ENCODE measurements at places on chromosomes 6 and 20. TPM values are rescaled to one million over a fixed set of nuclear protein-coding genes. Genes with fewer than 3 reads are reported as not detected.

DNA sequence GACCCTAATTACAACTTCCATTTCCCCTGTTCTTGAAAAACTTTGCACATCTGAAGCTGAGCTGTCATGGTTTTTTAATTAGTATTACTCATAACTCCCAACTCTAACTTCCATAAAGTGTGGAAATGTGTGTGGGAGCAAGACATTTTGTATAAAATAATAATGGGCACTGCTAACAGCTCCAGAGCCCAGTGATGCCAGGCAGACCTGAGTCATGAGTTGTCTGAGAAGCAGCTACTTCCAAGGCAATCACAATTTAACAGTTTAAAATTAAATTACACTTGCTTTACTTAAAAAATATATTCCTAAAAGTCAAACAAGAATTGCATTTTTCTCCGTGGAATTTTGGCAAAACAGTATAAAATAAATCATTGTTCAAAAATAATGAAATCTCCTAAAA is 6.4 kb downstream of the SLC2A12 start:
- no peak for DNase-seq

TFAP2A gene
- total RNA-seq, result 0.16 TPM

DNA sequence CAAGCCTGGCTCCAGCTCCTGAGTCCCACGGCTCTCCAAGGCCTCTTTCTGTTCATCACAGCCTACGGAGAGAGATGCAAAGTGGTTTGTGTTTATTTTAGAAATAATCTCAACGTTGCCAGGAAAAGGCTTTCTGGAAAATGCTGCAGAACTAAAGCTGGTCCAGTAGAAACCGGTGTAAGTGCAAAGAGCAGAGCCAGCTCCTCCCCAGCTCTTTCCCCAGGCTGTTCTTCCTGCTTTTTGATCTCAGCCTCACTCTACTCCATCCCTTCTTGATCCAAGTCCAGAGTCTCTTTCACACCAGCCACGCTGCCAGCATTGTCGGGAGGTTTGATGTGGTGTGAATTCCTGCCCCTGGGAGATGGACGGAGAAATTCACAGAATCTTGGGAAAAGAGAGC is 69.8 kb downstream of the TMEM170B start:
- no peak for DNase-seq

FKBP1C gene
- total RNA-seq, result not detected

GRCh38 chr6:125981571-125982185 is 4.7 kb upstream of the TRMT11 start:
- DNase-seq, result no peak

CCN6 gene
- total RNA-seq, result not detected

- DNase-seq, result no peak
Observed at GRCh38 chr6:121897337-121897760, 461.9 kb downstream of the GJA1 start.

All from CD4-positive, alpha-beta T cell (primary cell).